A673 (cell line): ENCODE measurements at places on chromosomes 5 and 9.

- peak; percentile 94 for DNase-seq
Measured at GRCh38 chr5:124980163-124980941, 233.9 kb upstream of the ZNF608 start.

DNA sequence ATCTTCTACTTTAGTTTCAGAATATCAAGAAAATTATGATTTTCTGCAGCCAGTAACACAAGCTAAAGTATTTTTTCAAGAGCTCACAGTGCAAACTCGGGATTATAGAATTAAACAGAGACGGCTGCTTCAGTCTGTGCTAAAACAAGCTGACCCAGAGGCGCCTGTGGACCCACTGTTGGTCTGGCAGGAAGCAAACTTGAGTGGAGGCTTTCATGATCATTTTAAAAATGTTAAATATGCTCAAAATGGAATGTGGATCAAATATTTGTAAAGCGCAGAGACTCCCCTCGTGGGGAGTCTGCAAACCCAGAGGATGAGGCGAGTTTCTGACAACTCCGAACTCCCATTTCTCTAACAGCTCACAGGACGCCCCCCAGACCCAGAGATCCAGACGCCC is 13.0 kb downstream of the ROR2 start:
- no peak for DNase-seq

GRCh38 chr9:8457816-8458215 is 658.2 kb upstream of the DMAC1 start:
- DNase-seq: no peak

DNA sequence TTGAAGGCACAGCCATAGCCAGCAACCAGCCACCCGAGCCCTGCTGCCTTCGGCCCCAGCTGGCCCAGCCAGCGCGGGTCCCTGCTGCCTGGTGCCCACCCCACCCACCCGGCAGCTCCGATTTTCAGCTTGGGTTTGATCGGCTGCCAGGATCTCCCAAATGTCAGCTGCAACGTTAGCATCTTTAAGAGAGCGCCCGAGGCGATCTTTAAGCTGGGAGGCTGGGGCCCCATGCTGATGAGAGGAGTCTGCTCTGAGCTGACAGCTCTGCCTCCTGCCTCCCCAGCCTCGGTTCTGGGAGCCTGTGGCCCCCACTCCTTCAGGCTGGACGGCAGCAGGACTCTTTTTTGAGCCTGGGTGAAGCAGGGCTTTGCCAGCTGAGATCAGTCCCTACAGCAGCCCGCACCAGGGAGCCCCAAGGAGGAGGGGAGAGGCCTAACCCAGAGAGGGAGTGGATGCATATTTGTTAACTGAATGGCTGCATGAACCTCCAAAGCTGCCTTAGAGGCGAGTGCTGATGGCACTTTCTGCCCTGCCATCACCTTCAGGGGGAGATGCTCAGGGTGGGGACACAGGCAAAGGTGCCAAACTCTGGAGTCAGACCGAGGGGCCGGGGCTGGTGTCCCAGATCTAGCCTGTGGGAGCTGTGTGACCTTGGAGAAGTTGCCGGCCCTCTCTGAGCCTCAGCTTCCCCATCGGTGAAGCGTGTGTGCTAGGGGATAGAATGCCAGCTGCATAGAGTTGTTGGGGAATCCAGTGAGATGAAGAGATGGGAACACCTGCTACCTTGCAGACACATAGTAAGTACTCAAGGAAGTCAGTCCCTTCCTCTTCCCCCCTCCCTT is 165.5 kb downstream of the C9orf50 start:
- peak; percentile 71 for DNase-seq

DNA sequence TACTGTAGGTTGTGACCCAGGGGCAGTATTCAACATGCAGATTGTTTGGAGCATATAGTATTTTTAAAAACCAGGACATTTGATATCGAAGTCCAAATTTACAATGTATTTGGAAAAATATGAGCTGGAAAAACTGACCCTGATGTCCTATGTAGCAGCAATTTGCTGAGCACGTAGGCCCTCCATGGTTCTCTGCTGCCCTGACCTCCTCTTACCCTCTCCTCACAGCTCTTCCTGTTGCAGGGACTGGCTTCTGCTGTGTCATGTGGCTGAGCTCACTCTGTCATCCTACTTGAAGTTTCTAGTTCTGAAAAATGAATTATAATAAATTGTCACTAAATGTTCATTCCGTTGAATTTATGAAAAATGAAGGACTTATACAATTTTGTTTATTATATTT is 4.1 kb upstream of the ASPN start:
- DNase-seq: no peak

DNA sequence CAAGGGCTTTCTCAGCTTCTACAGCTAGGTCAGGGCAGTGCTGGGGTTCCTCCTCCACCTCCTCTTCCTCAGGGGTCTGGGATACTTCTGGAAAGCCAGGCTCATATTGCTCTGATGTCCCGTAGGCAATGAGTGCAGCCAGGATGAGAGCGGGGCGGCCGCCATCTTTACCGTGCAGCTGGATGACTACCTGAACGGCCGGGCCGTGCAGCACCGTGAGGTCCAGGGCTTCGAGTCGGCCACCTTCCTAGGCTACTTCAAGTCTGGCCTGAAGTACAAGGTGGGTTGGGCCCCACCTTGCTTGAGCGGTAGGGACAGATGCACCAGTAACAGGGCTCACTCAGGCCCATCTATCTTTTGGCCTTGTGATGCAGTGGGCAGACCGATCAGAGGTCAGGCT is 34.8 kb downstream of the GSN start:
- no peak for DNase-seq

- no peak for DNase-seq
Measured at GRCh38 chr5:150374651-150375050, 17.2 kb downstream of the TCOF1 start.

- peak; percentile 17 for DNase-seq
Measured at GRCh38 chr5:67870662-67871061, 344.9 kb upstream of the PIK3R1 start.

DNA sequence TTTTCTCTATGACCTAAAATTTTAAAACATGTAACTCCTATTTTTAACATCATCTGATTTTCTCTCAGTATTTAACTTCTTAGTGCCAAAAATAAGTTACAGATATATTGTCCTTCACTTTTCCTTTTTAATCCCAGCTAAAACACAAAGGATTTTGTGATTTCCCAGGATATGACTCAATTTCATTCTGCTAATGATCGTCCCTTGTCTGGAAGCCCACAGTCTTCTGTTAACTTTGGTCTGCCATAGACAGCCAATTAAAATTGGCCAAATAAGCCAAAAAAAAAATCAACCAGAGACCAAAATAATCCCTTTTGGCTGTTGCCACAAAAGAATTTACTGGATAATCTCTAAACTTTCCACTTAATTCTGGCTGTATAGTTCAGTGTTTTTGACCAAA is 124.5 kb upstream of the FST start:
- DNase-seq: no peak

- no peak for DNase-seq
Measured at GRCh38 chr9:35519692-35520363, 29.9 kb downstream of the RUSC2 start.

- peak; percentile 34 for DNase-seq
Measured at GRCh38 chr9:71819115-71819739, 50.9 kb upstream of the CEMIP2 start.

- no peak for DNase-seq
Measured at GRCh38 chr5:122532035-122532434, 220.0 kb downstream of the SNCAIP start.

- no peak for DNase-seq
Measured at GRCh38 chr5:74239261-74239660, 401.3 kb downstream of the ENC1 start.

DNA sequence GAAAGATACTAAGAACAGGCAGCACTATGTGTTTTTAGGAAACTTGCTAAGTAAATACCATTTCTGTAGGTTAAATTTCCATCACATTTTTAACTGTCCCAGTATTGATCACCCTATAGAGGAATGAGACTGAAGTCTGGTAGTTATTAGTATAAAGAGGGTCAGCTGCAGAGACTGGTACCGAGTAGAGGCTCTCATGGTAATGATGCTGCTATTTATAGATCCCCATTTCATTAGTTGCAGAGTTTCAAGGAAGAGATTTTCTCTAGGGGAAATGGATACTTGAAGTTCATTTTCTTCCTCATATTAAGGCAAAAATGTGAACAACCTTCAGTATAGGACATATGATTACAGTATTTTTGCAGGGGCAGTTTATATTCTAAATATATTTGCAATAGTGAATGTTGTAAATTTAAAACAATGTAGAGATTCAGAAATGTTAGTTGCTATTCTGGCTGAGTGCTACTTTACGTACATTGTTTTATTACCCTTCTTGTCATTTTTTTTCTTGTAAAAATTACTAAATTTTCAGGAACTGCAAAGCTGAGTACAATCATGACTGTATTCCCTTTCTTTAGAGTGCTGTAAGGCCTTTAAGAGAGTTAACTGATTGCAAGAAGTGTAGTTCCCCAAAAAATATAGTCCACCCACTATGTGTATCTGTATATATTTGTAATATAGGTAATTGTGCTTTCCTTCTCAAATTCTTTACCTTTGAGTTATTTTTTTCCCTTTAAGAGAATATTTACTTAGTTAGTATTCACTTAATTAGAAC is 14.7 kb downstream of the PBX3 start:
- no peak for DNase-seq
